ENCODE measurements at places on chromosomes 4 and X. TPM values are rescaled to one million over a fixed set of nuclear protein-coding genes. Genes with fewer than 3 reads are reported as not detected.

The GYPA gene
- total RNA-seq, result not detected

The DHX15 gene
- 150 TPM for total RNA-seq

The GAGE2A gene
- not detected for total RNA-seq

The GAGE12E gene
- total RNA-seq, result not detected

The HCCS gene
- 18.7 TPM for total RNA-seq

DNA sequence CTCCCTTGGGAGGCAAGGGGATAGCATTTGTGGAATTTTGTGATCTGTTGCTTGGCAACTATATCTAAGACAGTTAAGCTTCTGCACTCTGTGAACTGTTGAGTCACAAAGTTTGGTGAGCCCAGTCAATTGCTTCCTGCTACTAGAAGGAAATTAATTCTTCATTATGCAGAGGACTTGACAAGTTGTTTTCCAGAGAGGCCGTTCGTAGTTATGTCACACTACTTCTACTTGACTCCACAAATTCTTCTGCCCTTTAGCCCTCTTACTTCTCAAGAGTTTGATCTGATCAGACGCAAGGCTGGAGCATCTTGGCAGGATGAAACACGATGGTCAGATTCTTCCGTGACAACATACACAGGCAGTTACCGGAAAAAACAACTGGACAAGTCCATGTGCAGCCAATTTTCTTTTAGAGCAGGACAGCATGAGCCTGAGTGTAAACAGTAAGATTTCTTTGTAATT lies at the start of gene C4orf51:
TSS of gene C4orf51 (plus strand) at position 156 of the 465 bp plus-strand sequence. CDS start at position 214, 58 bp downstream.
- H3K4me3 ChIP-seq, result no peak within 1 kb of the TSS
- H3K4me1 ChIP-seq, result no peaks in the 10 kb centered on the region
- peaks cover 13% of the 10 kb centered on the region for H3K27me3 ChIP-seq
- no peaks in the 10 kb centered on the region for H3K36me3 ChIP-seq
- DNase-seq, result no peak

Data from activated CD4-positive, alpha-beta memory T cell treated with anti-CD3 and anti-CD28 coated beads, Interleukin-2, amount 10 ng/mL, durations not matched to agents 7 days and 5 days (primary cell).